CD14-positive monocyte (primary cell): ENCODE measurements at places on chromosomes 2 and 18.

DNA sequence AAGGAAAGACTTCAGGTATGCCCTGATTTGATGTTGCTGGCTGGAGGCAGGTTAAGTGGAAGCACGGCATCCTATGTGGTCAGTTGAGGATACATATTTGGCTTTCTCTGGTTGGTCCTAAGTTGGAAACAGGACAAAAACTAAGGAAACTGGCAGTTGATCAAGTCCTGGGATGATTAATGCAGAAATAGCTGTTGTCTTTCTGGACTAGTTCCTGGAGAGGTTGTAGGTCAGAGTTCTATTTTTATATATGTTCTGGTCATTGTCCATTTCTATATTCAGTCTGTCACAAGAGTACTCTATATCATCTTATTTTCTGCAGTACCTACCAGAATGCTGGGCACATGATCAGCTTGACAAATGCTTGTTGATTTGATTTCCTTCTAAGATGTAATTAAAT lies 4.0 kb upstream of the SLC35F5 start:
- DNase-seq: no peak

DNA sequence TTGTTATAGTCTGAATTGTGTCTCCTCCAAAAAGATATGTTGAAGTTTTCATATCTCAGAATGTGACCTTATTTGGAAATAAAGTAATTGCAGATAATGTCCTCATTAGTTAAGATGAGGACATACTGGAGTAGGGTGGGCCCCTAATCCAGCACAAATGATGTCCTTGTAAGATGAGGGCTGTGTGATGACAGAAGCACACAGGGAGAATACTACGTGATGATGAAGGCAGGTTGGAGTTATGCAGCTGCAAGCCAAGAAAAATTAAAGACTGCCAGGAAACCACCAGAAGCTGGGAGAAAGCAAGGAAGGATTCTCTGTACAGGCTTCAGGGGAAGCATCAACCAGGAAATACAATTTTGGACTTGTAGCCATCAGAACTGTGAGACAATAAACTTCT lies 58.3 kb upstream of the PNPT1 start:
- no peak for DNase-seq

DNA sequence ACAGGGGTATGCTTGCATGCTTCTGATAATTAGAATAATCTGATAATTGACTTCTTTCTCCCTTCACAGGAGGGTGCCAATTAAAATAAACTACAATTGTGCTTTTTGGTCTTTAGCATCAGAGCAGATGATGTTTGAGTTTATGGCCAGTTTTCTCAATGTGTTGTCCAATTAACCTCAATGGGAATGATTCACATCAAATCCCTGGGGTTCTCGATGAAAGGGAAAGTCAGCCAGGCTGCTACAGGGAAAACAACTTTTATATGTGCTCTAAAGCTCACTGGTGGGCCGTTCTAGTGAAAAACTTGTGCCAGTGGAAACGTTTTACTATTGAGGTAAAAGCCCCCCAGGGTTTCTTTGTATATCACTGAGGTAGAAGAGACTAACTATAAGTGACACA lies 887.3 kb upstream of the CRIM1 start:
- no peak for DNase-seq

GRCh38 chr2:10555810-10556111 lies 107.6 kb upstream of the ODC1 start:
- DNase-seq: no peak

DNA sequence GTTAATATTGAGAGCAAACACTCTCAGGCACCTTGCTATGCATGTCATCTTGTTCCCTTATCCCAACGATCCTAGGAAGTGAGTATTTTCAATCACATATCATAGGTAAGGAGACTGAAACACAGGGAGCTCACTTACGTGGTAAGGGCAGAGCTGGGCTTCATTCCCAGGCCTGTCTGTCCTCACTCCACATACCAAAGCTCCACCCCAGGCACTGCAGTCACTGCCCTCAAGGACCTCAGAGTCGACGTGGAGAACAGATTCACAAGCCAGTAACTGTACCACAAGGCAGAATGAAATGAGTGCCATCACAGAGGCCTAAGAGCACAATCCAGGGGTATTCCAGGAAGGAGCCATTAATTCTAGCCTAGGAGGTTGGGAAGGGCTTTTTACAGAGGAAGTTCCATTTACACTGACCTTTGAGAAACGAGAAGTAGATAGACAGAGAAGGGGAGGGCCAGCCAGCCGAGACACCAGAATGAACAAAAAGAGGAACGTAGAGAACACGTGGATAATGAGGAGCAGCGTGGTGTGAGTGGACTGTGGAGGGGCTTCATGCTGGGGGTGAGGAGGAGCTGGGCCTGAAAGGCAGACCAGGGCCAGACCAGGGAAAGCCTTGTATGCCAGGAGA lies 48.6 kb downstream of the KIAA2012 start:
- peak; percentile 73 for DNase-seq

DNA sequence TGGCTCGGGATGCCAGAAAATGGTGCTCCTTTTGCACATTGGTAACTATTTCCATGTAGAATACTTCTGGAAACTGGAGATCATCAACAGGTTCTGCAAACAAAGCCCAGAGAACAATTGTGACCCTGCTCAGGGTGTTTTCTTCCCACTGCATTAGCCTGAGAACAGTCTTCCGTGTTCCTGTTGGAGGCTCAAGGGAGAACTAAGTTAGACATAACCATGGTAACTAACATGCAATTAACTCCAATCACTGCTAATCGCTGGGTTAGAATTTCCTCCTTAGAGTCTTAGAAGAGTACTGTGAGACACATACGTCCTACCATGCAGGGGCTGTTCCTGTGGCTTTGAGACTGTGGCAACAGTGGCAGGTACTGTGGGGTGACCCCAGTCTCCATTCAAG lies 36.0 kb upstream of the PDIA6 start:
- DNase-seq: no peak

DNA sequence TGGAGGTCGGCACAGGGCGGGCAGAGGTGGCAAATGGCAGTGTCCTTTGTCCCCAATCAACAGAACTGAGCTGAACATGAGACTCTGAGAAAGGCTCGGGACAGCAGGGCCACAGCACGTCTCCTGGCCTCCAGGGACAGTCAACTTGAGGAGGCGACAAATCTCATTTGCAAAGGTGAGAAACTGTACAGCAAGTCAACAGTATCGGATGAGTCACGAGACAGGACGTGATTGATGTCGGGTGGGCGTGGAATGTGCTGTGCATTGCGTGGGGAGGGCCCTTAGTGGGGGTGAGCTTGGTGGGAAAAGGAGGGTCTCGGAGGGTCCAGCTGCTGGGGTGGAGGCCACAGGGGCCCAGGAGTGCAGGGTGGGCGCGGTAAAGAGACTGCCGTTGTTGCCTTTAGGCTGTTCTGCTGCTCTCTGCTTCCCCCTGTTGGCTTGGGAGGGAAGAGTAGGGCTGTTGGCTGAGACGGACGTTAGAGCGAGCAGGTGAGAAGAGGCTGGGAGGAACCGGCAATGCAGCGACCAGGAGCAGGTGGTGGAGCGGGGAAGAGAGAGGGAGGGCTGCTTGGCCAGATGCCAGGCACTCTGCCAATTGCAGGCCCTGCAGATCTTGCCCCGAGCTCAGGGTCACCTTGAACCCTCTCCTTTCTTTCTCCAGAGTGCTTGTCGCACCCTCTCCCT lies 164.3 kb downstream of the BCL2 start:
- DNase-seq: peak; percentile 52

GRCh38 chr2:8328217-8328616 lies 353.6 kb upstream of the ID2 start:
- DNase-seq: peak; percentile 83

DNA sequence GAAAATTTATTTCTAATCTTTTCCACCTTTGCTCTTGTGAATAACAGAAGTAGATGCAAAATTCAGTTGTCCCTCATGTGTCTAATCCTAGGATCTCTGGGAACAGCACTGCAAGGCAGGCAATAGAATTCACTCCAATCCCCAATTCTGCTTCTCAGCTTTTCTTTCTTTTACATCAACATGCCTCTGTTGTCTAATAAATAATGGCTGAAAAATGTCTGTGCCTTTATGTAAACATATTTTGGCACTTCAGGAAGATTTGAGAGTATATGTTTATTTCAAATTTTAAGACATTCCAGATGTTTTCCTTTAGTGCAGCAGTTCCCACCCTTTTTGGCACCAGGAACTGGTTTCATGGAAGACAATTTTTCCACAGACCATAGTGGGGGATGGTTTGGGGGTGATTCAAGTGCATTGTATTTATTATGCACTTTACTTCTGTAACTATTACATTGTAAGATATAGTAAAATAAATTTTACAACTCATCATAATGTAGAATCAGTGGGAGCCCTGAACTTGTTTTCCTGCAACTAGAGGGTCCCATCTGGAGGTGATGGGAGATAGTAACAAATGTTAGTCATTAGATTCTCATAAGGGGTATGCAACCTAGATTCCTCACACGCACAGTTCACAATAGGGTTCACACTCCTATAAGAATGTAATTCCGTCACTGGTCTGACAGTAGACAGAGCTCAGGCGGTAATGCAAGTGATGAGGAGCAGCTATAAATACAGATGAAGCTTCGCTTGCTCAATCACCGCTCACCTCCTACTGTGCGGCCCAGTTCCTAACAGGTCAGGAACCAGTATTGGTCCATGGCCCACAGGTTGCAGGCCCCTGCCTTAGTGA lies 590.3 kb upstream of the CNTNAP5 start:
- DNase-seq: no peak

GRCh38 chr18:79453816-79454735 lies 58.3 kb downstream of the NFATC1 start:
- no peak for DNase-seq

DNA sequence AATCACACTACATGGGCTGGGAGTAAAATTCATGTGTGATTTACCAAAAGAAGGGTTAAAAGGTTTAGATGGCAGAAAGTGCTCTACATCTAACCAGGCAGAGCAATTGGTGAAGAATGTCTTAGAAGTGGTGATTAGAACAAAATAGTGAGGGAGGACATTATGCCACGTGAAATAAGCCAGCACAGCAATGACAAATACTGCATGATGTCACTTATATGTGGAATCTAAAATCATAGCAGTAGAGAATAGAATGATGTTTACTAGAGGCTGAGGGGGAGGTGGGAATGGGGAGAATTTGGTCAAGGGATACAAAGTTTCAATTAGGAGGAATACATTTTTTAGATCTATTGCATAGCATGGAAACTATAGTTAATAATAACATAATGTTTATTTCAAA lies 253.3 kb downstream of the KCNS3 start:
- no peak for DNase-seq

- no peak for DNase-seq
Observed at GRCh38 chr2:120765678-120766469, 30.2 kb downstream of the GLI2 start.

GRCh38 chr2:33077844-33078243 lies 131.1 kb downstream of the LTBP1 start:
- no peak for DNase-seq

GRCh38 chr2:145206496-145207281 lies 686.8 kb upstream of the ZEB2 start:
- DNase-seq: peak; percentile 36

DNA sequence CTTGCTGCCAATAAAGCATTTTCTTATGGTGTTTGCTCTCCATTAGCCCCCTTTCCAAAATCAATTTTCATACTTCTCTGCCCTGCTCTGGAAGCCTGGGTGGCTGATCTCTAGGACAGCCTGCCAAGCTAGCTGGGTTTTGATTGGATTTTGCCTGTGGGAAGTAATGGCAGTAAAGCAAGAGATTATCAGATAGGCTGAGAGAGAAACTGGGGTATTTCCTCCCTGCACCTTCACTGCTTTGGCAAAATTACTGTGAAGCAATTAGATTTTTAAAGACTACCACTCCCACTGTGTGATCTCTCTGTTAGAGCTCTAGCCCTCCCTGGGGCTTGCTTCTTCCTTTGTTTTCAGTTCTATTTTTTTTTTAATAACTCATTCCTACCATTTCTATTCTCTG lies 223.8 kb downstream of the DLGAP1 start:
- no peak for DNase-seq

GRCh38 chr18:73780218-73780617 lies 367.4 kb downstream of the FBXO15 start:
- no peak for DNase-seq

DNA sequence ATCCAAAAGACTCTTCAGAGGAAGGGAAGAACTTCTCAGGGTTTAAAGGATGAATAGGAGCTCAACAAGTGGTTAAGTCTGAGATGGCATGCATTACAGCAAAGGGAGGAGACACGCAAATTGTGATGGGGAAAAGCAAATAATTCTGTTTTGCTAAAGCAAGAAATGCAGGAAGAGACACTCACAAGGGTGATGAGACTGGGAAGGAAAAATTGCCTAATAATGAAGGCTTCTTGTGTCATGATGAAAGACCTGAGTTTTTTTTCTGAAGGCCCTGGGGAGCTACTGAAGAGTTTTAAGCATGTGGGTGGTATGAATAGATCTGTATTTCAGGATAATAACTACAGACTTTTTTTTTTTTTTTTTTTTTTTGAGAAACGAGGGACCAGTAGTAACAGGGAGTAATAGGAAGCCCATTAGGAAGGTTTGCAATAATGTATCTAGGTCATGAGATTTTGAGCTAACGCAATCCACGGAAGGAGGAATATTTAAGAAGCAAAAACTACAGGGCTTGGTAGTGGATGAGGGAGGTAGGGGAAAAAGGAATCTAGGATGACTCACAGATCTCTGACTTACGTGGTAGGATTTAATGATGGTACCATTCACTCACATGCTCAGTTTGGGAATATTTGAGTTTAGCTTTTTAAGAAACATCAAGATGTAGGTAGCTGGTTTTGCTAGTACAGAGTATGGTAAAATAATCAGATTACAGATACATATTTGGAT lies 16.0 kb upstream of the SERPINB3 start:
- DNase-seq: peak; percentile 20

- DNase-seq: no peak
Observed at GRCh38 chr2:165952741-165953211, 800 bp downstream of the TTC21B start.

- DNase-seq: no peak
Observed at GRCh38 chr2:61705625-61706024, 148.2 kb downstream of the FAM161A start.

- DNase-seq: no peak
Observed at GRCh38 chr2:97267411-97268074, 154.6 kb downstream of the ANKRD36 start.

DNA sequence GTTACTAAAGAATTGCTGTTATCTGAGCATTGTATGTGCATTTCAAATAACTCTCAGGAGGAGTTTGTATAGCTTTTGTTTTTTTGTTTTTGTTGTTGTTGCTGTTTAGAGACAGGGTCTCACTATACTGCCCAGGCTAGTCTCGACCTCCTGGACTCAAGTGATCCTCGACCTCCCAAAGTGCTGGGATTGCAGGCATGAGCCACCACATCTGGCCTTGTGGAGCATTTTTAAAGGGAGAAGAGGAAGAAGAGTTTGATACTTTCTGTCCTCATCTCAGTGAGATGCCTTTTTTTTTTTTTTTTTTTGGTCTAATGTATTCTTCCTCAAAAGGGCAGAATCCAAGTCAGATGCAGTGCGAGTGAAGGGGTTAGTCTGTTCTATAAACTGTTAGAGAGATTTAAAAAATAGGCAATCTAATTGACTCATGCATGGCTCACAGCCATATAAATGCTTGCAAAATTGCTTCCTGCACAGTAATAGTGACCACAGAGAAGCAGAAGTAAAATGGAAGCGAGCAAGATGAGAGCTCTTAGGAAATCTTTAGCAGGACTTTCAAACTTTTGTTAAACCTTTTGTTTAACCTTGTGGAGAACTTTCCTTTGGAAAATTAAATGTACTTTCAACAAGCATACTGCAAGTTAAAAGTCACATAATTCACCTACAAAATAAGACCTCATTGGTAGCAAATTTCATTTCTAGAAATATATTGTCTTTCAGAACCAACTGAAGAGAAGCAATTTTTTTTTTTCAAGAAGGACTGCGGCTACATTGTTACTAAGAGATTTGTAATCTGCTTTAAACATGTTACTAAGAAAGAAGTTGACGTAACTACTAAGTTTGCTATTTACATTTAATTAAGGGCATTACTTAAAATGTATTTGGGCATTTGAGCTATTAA lies 52.3 kb upstream of the ROCK1 start:
- peak; percentile 93 for DNase-seq
